Esophagus squamous epithelium (tissue), 5 donors: ENCODE measurements at places on chromosomes 2 and 18.

GRCh38 chr2:100882645-100883613 lies 63.0 kb downstream of the NPAS2 start:
- no peak for DNase-seq

DNA sequence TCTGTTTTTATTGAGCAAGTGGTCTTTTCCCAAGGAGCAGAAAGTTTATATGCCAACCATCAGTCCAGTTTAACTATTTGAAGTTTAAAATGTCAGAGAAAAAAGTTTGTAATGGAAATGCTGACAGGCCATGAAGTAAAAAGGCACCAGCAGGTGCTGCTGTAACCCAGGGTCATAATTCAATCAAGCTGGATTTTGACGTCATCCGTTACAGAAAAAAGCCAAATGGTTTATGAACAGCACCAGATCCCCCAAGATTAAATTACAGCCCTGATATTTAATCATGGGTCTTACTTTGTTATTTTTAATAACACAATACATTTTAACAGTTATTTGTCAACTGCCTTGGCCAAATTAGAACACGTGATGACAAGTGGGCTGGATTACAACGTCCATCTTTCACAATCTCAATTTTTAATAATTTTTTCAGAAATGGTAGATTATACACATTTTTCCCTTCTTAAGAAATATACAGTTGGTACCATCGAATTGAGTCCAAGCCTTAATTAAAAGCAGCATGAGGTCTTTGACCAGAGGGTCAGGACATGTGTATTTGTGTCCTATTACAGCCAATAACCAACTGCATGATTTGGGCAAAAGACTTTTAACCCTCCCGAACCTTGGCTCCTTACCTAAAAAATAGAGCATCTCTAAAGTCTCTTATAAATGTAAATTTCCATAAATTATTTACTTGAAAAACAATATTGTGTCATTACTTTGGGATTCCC lies 10.0 kb downstream of the TCF4 start:
- no peak for DNase-seq

- no peak for DNase-seq
These were observed 156.7 kb downstream of the CDCA7 start for GRCh38 chr2:173511357-173511756.

DNA sequence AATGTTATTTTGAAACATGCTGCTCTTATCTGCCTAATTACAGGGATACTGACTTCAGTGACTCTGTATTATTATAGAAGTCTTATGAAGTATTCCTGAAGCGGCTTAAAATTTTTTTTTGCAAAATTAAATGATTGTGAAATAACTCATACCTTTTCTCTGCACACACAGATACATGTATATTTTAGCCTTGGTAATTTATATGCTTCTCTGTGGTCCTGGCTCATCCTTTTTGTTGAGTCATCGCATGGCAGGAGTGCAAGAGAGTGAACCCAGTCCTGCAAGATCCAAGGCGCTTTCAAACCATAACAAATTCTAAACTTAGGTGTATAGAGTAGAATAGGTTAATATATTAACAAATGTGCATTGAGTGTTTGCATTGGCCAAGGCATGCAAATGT lies 8.6 kb downstream of the CCNT2 start:
- no peak for DNase-seq

GRCh38 chr18:23453680-23454058 lies 582 bp downstream of the RIOK3 start:
- no peak for DNase-seq
